ENCODE measurements at places on chromosomes 2 and 18.

DNA sequence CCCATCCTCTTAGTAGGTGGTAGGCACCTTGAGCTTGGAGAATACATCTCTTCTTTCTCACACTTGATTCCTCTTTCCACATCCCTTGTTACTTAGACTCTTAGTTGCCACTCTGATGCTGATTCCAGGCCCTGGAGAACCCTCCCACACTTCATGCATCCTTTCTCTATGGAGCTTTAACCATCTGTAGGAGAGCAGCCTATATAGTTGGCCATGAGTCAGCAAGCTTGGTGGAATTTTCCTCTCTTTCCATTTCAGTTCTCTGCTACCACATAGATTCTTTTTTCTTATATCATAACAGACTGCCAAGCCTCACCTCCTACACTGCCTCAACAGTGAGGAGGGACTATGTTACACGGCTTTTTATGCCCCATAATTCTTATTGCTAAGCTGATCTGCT is 851.6 kb upstream of the CDH2 start:
- DNase-seq, result no peak

- no peak for DNase-seq
These were observed 54.2 kb downstream of the LTBP1 start for GRCh38 chr2:33000986-33001385.

DNA sequence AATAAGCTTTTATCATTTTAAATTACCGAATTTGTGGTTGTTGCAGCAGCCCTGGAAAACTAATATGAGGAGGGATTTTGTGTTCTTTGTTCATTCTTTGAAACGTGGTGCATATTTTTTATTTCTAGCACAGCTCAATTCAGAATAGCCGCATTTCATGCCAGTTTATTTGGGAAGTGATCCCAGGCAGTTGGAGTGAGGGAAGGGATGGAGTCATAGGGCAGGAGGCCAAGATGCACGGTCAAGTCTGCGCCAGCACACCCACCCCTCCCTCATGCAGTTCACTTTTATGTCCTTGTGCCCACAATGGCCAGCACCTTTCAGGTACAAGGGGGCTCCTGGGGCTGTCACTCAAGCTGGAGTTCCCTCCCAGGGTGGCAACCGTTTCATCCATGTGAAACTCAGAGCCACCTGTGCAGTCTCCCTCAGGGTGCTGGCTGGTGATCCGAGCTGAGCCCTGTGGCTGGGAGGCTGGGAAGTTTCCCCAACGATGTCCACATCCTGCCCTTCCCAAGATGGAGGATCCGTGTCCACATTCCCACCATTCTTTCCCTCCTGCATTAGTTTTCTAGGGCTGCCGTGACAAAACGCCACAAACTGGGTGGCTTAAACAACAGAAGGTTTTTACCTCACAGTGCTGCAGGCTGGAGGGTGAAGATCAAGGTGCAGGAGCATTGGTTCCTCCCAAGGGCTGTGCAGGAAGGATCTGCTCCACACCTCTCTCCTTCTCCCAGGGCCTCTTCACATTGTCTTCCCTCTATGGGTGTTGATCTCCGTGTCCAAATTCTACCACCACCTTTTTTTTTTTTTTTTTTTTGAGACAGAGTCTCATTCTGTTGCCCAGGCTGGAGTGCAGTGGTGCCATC is 68.5 kb upstream of the ITGA6 start:
- DNase-seq, result no peak

DNA sequence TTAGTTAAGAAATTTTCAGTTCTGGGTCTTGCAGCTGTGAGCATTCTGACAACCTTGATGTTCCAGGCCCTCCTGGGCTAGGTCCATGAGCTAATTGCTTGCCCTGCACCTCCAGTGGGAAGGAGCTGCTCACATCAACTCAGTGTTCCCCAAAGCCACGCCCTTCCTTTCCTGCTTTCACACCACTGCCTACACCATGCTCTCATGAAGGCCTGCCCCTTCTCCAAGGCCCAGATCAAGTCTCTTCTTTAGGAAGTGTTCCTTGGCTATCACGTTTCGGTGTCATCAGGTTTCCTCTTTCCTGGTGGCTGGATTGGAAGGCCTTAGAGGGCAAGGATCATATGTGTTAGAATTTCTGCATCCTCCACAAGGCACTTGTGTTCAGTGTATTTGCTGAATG is 18.8 kb downstream of the TMEM127 start:
- no peak for DNase-seq

GRCh38 chr2:205372141-205372540 is 310.2 kb upstream of the NRP2 start:
- DNase-seq, result no peak

DNA sequence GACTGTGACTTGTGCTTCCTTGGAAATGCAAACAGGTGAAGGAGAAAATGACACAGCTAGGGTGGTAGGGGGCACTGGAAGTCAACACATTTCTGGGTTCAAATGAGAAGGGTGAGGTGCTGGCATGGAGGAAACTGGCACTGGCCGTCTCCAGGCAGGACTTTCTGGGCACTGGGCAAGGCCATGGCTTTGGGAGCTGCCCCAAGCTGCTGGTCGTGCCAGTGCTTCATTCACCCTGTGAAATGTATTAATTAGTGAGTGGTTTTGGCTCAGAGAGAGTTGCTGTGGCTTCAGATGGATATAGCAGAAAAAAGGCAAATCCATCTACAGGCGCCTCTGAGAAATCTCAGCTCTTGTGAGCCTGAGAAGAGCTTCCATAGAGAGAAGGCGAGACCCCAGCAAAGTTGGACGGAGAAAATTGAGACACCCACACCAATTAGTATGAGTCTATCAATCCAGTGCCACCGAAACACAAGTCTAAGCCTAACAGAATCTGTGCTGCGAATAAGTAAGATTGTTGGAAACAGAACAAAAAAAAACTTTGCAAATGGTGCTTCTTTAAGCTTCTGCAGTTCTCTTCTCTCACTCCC is 202.1 kb upstream of the TNP1 start:
- DNase-seq, result no peak

DNA sequence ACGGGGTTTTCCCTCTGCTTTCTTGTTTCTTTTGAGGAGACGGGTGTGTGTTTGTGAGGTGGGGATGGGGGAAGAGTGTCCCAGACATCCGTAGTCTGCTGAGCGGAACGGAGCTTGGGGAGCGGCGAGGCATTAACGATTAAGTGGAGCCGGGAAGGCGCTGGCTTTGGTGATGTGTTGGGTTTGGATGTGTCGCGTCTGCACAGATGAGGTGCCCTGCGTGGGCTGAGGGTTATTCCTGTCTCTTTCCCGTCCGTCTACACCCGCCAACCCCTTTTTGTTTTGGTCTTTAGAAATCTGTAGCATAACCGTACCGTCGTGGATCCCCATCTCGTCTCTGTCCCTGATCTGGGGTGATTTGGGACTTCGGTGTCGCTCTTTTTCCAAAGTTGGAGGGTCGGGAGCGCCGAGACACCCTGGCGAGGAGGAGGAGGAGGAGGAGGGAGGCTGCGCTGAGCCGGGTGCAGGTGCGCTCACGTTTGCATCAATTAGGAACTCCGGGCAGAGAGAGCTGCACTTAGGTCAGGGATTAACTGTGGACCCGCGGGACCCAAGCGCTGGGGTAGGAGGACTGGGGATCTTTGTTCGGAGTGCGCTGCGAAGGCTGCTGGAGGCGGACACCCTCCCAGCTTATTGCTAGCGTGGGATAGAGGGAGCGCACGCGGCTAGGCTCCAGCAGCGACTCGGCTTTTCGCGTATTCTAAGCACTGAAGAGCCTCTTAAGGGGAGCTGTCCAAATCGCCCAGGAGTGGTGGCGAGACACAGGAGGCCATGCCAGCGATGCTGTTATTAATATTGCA is 720.3 kb downstream of the DPP10 start:
- no peak for DNase-seq
